Karpas-422 (cell line): ENCODE measurements at places on chromosomes 13 and 19. TPM values are rescaled to one million over a fixed set of nuclear protein-coding genes. Genes with fewer than 3 reads are reported as not detected.

Gene LGI4
- 0.22 TPM in 1 of 2 replicates, not detected in the other for total RNA-seq

Gene STARD13
- total RNA-seq: 1.2 TPM in 2 replicates

Gene APLP1
- total RNA-seq: 9.9 and 23.8 TPM in 2 replicates

Gene STXBP2
- total RNA-seq: 36.5 and 61.3 TPM in 2 replicates

Gene SMIM44
- not detected in 2 replicates for total RNA-seq

Gene ZNF556
- total RNA-seq: not detected in 2 replicates

Gene ZNF568
- total RNA-seq: 0.48 and 2.1 TPM in 2 replicates

Gene FFAR1
- total RNA-seq: 0.34 and 2.0 TPM in 2 replicates

Gene ZSCAN4
- not detected in 2 replicates for total RNA-seq

Gene DMKN
- total RNA-seq: 5.0 and 9.3 TPM in 2 replicates

Gene IFNL1
- total RNA-seq: not detected in 2 replicates

Gene SHANK1
- total RNA-seq: not detected in 2 replicates

Gene CLIP3
- total RNA-seq: 0.72 and 1.2 TPM in 2 replicates

Gene NPHS1
- total RNA-seq: not detected in 2 replicates

Gene TPTE2
- 0.34 TPM in 1 of 2 replicates, not detected in the other for total RNA-seq

Gene IGSF23
- not detected in 2 replicates for total RNA-seq

Gene CYP4F3
- total RNA-seq: not detected in 2 replicates

Gene PSMD8
- 188 and 199 TPM in 2 replicates for total RNA-seq

Gene SIX5
- total RNA-seq: 2.6 and 4.0 TPM in 2 replicates

Gene NLRP4
- total RNA-seq: 28.2 and 30.2 TPM in 2 replicates

Gene TJP3
- not detected in 2 replicates for total RNA-seq

Gene ZNF112
- not detected in 2 replicates for total RNA-seq

Gene ATP8B3
- 1.0 and 6.0 TPM in 2 replicates for total RNA-seq

Gene ZNF439
- total RNA-seq: 16.5 and 19.4 TPM in 2 replicates

Gene FAM124A
- total RNA-seq: not detected in 2 replicates

Gene SEMA6B
- total RNA-seq: not detected in 2 replicates

Gene ZNF28
- total RNA-seq: 36.2 and 66.7 TPM in 2 replicates

Gene DLEU7
- total RNA-seq: not detected in 2 replicates

Gene SLC25A41
- 1.4 TPM in 1 of 2 replicates, not detected in the other for total RNA-seq

Gene MBD3L5
- not detected in 2 replicates for total RNA-seq

Gene PLA2G4C
- 2.6 and 5.9 TPM in 2 replicates for total RNA-seq

Gene CEACAM21
- not detected in 2 replicates for total RNA-seq

Gene PTGER1
- total RNA-seq: not detected in 2 replicates

Gene WDR18
- 41.1 and 87.2 TPM in 2 replicates for total RNA-seq

Gene ZNF382
- total RNA-seq: 2.9 and 6.1 TPM in 2 replicates

Gene UFM1
- 41.6 and 82.7 TPM in 2 replicates for total RNA-seq

Gene CYP4F2
- total RNA-seq: not detected in 2 replicates

Gene ZNF77
- total RNA-seq: not detected in 2 replicates

Gene LILRA1
- not detected in 2 replicates for total RNA-seq

Gene ARHGAP33
- 5.8 and 12.3 TPM in 2 replicates for total RNA-seq

Gene LYL1
- 99.1 and 285 TPM in 2 replicates for total RNA-seq

Gene HTR2A
- not detected in 2 replicates for total RNA-seq

Gene CEACAM4
- not detected in 2 replicates for total RNA-seq
